T1000 (cell line): ENCODE measurements at places on chromosomes 16 and 17.

DNA sequence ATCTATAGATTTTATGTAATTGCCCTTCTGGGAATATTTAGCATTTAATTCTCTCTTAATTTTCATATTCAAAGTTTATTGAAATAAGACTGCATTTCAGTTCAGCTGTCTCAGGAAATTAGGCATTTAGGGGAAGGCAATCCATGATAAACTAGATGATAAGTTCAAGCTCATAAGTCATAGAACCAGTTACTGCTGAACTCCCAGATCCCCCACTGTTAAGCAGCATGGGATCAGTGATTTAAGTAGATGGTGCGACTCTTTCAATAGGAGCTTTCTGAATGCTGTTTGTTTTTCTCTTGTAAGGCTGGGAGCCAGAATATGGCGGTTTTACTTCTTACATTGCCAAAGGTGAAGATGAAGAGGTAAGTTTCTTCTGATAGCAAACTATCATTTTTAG is 23.8 kb downstream of the OGFOD1 start:
- DNase-seq, result no peak

DNA sequence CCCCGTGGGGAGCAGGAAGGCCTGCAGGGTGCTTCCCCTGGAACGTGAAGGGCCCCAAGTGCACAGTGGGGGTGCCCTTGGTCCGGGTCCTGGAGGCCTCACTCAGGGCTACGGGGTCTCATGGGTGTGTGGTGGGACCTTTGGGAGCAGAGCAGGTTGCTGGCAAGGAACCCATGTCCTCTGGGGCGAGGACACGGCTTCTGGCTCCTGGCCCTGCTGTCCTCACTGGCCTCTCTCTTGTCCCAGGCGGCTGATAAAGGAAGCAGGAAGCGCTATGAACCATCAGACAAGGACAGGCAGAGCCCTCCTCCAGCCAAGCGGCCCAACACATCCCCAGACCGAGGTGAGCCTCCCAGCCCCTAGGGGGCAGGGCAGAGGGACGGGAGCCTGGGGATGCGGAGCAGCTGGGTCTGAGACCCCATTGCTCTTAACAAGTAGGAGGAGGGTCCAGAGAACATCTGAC is 9.8 kb upstream of the IL17C start:
- no peak for DNase-seq

DNA sequence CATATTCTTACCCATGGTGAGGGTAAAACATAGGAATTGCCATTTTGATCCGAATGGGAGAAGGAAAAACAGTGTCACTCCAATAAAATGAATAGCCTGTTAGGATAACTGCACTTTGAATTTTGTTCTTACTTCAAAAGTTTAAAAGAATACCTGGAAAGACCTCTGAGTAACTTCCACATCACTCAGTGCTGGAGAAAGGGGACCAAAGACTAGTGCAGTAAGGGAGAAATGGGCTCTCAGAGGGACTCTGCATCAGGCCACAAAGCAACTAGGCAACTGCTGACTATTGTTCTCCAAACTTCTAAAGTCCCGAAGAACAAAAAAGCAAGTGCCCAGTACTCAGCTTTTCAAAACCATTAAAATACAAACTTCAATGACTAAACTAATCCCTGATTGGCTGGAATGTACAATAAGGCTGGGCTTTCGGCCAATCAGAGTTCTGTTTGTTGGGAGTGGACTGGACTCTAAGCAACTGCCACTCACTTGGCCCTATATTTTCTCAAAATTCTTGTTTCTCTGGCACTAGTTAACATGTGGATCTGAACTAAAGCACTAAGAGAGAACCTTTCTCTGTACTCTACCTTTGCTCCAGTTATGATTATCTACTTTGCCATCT is 6.2 kb downstream of the DNAJC7 start:
- no peak for DNase-seq

DNA sequence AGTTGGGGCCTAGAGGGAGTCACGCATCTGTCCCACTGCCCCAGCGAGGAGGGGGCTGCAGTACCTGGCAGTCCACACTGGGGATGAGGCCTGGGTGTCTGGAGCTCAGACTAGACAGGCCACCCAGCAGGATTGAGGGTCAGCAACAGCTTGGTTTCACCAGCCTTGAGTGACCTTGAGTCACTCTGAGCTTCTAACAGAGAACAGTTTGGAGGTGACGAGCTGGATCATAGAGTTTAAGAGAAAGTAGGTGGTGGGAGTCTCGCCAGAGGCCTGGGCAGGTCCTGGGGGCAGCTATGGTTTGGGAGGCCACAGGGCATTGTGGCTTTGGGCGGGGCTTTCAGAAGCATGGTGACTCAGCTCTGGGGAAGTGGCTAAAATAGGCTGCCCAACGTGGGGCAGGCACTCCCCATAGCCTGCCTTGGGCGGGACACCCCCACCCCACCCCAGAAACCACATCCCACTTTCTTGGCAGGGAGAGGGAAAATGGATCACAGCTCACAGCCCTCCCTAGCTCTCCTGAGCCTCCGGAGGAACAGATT is 20.5 kb downstream of the CDC42EP4 start:
- DNase-seq, result peak; percentile 82

DNA sequence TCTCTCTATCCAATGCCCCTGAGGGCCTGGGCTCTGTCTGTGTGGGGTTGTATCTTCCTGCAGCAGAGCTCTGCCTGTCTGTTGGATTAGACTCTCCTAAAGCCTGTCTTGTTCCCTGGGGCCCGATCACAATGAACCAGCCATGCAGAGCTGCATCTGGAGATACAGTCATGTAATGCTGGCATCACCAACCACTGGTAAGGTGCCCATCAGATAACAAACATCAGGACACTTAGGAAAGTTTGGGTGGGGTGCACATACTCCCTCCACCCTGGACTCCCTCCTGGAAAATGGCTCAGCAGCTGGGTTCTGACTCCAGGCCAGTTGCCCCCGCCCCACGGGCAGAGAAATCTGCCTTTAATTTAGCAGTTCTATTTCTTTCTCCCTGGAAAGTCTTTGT is 61.3 kb upstream of the BRD7 start:
- DNase-seq, result no peak
